ENCODE measurements at places on chromosomes 1 and 21.

DNA sequence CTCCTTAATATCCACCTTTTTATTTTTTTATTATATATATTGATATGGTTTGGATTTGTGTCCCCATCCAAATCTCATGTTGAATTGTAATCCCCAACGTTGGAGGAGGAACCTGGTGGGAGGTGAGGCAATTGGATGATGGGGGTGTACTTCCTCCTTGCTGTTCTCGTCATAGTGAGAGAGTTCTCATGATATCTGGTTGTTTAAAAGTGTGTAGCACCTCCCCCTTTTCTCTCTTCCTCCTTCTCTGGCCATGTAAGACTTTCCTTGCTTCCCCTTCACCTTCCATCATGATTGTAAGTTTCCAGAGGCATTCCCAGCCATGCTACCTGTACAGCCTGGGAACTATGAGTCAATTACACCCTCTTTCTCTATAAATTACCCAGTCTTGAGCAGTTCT is 22.7 kb upstream of the CCSAP start:
- no peak for DNase-seq

DNA sequence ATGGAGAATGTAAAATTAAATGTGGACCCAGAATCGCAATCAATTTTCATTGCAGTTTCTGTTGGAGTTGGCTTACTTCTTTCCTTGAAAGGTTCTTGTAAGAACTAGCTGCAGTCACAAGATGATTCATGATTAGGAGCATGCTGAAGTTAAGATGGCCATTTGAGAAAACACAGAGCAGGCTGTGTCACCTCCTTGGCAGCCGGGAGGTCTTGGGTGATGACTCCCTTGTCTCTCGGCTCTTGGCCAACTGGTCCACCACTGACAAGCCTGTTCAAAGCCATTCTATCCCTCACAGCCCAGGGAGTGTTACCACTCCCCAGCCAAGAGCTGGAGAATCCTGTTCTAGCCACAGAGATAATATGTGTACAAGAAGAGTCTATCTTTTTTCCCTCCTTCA is 40.6 kb downstream of the OPTC start:
- DNase-seq = no peak

GRCh38 chr1:217482356-217483102 is 148.4 kb downstream of the GPATCH2 start:
- DNase-seq = peak; percentile 0

DNA sequence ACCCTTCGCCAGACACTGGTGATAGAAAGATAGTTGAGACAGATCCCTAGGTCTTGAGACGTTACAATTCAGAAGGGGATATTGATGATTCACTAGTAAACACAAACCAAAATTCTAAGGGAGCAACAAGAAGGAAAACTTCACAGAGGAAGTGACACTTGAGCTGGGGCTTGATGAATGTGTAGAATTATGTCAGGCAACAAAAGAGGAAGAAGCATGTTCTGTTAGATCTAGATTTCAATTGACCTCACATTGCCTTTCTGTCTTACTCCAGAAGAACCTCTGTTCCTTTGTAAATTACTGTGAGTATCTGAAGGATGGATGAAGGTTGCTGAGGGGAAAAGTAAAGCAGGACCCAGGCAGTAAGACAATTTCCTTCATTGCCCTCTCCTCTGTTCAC is 328.2 kb downstream of the KCTD3 start:
- DNase-seq = no peak

DNA sequence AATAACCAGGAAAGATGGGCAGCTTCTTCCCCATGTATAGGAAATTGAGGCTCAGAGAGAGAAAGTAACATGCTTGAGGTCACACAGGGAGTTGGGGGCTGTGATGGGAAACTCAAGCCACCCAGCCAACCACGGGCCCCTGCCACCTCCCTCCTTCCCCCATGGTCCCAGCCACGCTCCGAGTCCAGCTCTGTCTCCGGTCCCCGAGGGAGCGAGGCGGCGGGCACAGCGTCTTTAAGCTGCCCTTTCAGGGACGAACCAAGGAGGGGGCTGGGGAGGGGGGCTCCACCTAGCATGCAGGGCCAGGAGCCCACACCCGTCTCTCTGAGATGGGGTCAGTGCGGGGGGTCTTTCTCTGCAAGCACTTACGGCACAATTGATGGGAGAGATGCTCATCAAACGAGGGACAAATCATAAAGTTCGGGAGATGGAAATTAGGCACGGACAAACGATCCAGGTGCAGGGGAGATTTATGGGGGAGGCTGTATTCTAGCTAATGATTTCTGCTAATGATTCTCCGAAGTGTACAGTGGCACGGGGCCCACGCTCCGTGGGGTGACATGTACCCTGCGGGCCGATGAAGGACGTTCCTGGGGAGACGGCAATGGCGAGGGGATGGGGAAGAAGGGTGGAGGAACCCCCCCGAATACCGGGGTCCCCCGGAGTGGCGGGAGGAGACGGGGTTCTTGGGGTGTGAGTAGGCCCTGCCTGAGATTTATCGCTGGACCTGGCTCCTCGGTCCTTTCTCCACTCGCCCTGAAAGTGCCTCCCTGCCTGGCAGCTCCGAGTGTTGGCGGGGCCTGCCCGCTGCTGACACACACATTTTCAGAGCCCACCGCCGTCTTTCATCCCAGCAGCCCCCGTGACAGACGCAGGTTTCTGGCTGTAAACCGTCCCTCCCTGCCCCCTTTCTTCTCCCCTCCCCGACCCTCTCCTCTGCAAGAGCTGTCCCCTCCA is 31.2 kb upstream of the CASZ1 start:
- no peak for DNase-seq

GRCh38 chr1:203402629-203403337 is 51.9 kb upstream of the FMOD start:
- no peak for DNase-seq
